ENCODE measurements at places on chromosomes 6 and 20. TPM values are rescaled to one million over a fixed set of nuclear protein-coding genes. Genes with fewer than 3 reads are reported as not detected.

SRSF12 gene
- 0.10 TPM for total RNA-seq

QRSL1 gene
- total RNA-seq: 9.5 TPM

GABRR1 gene
- total RNA-seq: not detected

IL17A gene
- not detected for total RNA-seq

HLA-DOB gene
- 6.4 TPM for total RNA-seq
